CD4-positive, alpha-beta T cell treated with Interleukin-17A for 4 hours (primary cell): ENCODE measurements at places on chromosomes 2 and 18.

DNA sequence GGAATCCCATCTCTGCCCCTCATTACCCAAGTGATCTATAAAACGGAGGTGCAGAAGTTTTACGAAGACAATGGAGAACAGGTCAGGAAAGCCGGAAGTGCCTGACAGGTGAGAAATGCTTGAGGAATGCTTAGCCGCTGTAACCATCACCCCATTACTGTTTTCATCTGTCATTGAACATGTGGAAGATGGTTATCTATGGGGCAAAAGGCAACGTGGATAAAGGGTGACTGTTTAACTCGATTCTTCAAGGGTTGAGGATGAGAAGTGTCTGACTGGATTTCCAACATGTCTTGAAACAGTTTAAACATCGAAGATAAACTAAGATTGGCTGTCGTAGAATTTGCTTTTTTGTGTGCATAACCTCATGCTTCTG, 17.3 kb downstream of the HK2 start:
- no peak for DNase-seq

DNA sequence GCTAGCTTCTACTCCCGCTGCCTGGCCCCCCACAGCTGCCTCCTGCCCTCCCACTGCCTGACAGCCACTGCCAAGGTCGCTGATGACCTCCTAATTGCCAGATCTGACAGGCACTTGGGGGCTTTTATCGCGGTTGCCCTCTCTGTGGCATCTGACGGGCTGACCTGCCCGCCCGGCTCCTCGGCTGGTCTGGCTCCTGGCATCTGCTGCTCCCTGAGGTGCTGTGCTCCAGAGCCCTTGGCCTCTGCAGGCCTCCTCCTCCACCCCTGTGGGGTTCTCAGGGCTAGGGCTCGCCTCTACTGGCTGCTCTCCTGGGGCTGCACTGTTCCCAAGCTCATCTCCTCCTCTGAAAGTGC, 43.1 kb downstream of the INHBB start:
- DNase-seq: no peak

DNA sequence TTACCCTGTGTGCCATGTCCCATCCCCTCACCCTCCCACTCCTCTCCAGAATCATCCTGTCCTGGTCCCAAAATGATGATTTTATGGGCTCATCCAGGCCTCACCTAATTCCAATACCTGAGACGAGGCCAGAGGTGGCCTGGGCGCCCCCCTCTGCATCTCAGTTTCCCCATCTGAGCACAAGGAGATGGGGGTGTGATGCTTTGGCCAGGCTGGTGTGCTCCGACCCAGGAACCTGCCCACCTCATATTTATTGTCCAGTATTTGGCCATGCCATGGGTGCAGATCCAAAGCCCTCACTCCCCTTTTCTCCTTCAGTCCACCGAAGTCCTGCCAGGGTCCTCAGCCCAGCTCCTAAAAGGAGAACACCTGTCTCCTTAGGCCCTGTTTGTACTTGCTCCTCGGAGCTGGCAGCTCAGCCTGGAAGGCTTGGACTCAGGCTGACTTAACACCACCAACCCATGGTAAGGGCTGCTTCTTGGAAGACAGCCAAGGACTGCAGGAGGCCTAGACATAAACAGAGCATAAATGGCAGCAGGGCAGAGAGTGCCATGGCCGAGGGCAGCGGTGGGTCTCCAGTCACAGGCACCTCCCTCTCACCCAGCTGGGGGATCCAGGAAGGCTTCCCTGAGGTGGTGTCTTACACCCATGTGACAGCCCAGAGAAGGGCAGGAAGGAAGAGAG, 3.6 kb downstream of the TEX51 start:
- no peak for DNase-seq

GRCh38 chr2:143850084-143850483, 669.8 kb downstream of the ZEB2 start:
- DNase-seq: no peak

DNA sequence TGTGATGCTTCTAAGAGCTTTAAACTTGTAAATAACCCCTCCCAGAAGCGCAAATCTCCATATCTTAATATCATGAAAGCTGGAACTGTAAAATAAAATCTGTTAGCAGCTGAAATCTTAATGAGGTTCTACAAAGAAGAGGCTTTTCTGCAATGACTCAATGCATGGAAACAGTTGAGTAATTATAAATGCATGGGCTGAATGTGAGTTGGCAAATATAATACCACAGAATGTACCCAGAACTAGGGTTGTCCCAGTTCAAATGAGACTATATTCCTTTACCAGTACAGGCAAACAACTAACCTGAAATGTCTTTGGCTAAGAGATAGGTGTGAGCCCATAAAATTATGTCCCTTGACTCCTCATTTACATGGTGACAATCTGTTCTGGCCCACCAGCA, 52.9 kb downstream of the SATB2 start:
- no peak for DNase-seq

GRCh38 chr2:227503433-227504406, 31.8 kb downstream of the AGFG1 start:
- DNase-seq: no peak

DNA sequence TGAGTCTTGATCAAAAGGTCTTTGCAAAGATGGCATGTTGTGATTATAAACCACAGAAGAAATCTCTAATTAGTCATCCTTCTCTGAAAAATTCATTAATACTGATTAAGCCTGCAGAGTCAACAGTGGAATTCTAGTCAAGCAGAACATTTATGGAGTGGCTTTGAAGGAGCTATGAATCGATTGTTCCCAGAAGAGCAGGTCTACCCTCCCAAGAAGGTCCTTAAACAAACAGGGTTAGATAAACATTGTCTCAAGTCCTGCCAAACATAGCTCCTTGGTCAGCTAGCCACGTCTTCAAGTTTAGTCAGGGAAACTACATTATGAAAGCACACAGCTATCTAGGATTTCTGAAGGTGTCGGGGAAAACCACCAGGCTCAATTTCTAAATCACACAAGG, 88.9 kb downstream of the ITGA4 start:
- no peak for DNase-seq

DNA sequence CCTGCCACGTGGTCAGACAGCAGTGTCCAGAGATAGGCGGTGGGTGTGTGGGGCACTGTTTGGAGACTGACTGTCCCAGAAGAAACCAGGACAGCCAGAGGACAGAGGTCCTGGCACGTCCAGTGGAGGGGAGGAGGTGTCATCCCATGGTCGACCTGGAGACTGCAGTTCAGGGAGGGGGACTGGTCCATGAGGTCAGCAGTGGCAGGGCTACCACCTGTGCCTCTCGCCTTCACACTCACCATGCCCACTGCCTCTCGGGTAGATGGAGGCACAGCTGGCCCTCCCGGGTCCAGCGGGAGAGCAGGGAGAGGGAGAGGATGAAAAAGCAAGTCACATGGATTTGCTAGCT, 53.9 kb downstream of the INHBB start:
- DNase-seq: no peak

DNA sequence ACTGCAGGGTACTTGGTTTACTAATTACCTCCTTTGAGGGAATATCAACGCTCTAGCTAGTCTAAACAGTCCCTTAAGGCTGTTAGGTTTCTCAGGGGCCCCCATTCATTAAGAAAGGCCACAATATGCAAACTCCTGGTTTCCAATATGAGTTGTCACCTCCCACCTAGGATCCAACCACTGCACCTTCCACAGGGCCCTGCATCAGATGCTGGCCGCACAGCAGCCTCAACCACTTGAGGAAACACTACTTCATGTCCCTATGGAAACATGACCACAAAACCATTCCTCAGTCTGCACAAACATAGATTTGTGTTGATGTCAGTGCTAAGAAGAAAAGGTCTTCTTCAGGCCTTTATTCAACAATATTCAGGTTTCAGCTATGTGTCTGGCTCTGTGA, 40.9 kb downstream of the STAT4 start:
- no peak for DNase-seq

DNA sequence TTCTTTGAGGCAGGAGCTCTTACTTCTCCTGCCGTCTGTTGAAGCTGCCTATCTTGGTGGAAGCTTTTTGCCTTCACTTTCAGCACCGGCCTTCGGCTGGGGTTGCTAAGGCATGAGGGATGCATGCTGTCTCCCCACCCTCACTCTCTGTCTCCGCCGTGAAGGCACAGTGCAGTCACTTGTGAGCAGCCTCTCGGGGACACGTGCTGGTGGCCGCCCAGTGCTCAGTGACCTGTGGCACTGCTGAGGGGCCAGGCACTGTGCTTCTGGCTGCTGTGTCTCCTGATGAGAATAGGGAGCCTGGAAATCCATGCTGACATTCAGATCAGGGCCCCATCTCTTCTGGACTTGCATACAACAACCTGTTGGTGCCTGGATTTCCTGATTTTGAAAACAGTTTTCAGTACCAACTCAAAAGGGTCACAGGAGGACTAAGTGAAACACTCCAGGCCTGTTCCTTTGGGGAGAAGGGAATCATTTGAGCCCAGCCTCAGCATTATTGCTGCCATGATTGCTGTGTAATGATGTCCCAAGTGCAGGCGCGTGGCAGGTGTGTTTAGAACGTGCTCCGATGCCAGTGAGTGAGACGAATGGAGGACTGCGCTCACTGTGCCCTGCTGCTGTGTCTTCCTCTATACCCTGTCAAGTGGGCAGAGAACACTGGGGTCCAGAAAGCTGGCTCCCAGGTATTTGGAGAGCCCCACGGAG, 218.1 kb downstream of the SEPTIN10 start:
- no peak for DNase-seq

GRCh38 chr18:74351354-74351753, 35.7 kb downstream of the C18orf63 start:
- no peak for DNase-seq

GRCh38 chr2:128790541-128791001, 471.9 kb upstream of the HS6ST1 start:
- no peak for DNase-seq

GRCh38 chr2:42195559-42195958, 26.4 kb downstream of the EML4 start:
- no peak for DNase-seq

GRCh38 chr2:1771626-1772280, 27.4 kb upstream of the PXDN start:
- no peak for DNase-seq

DNA sequence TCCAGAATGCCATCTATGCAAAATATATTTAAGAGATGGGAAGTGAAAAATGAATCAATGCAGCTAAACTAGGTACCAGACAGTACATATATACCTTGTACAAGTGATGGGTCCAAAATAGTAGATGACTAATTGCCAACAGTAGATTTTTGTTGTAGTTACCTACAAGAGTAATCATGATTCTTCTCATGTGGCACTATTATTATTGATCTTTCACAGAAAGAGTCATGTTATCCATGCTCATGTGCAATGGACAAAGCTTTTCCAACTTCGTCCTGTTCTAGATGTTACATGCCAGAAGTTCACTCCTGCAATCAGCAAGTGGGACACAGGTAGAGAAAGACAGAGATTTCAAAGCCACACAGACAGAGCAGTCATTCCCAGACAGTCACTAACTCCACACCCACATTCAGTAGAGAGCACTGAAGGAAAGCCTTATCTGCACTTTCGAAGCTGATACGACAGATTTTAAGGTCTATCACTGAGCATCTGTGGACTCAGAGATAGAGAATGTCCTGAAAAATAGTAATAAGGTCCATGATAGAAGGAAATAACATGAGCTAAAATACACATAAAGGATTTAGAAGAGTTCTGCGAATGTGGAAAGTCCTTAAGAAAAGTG, 101.6 kb upstream of the ITPRID2 start:
- DNase-seq: no peak

DNA sequence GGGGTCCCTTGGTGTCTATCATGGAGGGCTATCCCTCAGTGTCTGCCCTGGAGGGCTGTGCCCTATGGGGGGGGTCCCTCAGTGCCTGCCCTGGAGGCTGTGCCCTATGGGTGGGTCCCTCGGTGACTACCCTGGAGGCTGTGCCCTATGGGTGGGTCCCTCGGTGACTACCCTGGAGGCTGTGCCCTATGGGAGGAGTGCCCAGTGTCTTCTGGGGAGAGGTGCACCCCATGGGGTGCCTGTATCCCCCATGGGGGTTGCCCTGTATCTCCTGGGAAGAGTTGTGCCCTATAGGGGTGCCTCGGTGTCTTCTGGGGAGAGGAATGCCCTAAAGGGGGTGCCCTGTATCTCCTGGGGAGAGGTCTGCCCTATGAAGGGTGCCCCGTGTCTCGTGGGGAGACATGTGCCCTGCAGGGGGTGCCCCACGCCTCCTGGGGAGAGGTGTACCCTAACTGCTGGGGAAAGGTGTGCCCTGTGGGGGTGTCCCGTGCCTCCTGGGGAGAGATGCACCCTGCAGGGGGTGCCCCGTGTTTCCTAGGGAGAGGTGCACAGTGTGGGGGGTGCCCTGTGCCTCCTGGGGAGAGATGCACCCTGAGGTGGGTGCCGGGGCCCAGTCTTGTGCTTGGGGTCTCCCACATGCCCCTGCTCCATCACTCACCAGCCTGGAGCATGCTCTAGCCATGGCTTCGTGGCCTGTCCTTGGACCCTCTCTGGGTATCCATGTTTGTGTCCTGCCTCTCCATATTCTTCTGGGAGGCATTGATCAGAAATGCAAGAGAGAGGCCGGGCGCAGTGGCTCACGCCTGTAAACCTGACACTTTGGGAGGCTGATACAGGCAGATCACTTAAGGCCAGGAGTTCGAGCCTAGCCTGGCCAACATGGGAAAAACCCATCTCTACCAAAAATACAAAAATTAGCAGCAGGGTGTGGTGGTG, 215.6 kb downstream of the HDAC4 start:
- DNase-seq: no peak

GRCh38 chr2:49210191-49210590, 55.9 kb upstream of the FSHR start:
- no peak for DNase-seq

DNA sequence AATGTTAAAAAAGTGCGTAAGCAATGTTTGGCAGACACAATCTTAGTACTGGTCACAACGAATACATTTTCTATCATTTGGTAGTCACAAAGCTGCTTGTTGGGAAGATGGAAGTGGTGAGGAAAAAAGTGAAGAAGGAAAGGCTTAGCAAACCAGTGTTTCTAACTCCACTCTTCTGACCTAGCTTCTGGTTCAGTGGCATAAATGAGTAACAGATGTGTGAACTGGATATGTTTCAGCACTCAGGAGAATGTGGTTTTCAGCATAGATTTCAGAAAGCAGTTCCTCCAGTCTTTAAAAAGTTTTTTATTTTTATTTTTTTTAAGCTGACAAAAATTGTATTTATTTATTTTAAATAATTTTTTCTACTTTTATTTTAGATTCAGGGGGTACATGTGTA, 357.1 kb downstream of the CPS1 start:
- no peak for DNase-seq
